ENCODE measurements at places on chromosomes 3 and 15.

- no peak for DNase-seq
Measured at GRCh38 chr15:20348291-20348899, 193.2 kb downstream of the GOLGA6L6 start.

GRCh38 chr15:89442671-89443307 lies 53.6 kb downstream of the RHCG start:
- peak; percentile 7 for DNase-seq

GRCh38 chr3:65550137-65550536 lies 488.6 kb downstream of the MAGI1 start:
- DNase-seq = no peak

DNA sequence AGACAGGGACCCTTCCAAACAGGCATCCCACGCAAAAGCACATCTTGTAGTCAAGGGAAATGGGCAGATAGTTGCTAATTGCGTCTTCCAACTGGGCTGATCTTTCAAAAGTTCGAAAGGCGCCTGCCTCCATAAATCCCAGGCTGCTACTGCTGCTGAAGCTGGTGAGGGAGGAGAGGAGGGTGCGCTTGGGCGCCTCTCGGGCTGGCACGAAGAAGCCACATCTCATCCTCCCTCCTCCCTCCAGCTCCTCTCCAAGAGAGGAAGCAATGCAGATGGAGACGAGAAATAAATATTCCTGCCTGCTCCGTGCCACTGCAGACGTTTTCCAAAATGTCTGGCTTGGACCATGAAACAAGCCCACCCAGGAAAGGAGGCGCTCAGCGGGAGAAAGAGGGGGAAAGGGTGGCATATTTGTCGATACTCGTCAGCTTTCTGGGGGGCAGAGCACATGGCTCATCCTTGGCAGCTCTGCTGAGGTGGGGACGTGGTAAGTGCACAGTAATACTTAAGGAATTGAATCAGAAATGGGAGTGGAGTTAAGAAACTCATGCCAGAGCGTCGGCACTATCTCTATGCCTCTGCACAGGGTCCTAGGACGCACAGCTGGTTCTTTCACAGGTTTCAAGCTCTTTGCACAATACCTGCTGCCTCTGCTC lies 88.9 kb upstream of the FEZF2 start:
- DNase-seq = no peak

- peak; percentile 16 for DNase-seq
Measured at GRCh38 chr3:7536510-7536909, 675.6 kb downstream of the GRM7 start.

Measured in SHP77 treated with DMSO at 0.1 percent for 48 hours (cell line).